Esophagus squamous epithelium (tissue), 5 donors: ENCODE measurements at places on chromosomes 11 and 22. TPM values are rescaled to one million over a fixed set of nuclear protein-coding genes. Genes with fewer than 3 reads are reported as not detected.
A peak's percentile ranks its signal among the peaks of the same experiment; 100 is the strongest.

C11orf97 gene
- not detected for total RNA-seq

DNA sequence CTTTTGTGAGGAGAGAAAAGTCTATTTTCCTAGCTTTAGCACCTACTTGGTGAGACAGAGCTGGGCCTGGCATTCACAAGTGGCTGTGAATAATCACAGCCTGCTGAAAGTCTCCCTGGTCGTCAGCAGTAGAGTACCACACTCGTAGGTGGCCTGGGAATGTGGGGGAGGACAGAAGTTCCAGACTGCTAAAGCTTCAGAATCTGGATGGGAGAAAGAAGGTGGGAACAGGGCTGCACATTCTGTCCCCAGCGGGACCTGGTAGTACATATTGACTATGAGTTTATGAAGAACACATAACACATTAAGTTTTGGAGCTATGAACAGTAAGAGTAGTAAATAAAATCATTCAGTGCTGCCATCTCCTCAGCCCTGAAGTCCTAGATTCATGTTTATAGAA is 19.0 kb upstream of the LIMK2 start:
- no peaks in the 10 kb centered on the region for H3K4me1 ChIP-seq
- DNase-seq, result no peak
- no peak overlapping the region for H3K4me3 ChIP-seq
- peaks cover 92% of the 10 kb centered on the region for H3K36me3 ChIP-seq
- no peaks in the 10 kb centered on the region for H3K27me3 ChIP-seq

GRCh38 chr11:73315293-73316020 is 7.4 kb downstream of the ARHGEF17 start:
- peak overlapping the region; percentile 27 for H3K27ac ChIP-seq
- peaks cover 71% of the 10 kb centered on the region for H3K4me1 ChIP-seq
- no peak overlapping the region for H3K4me3 ChIP-seq
- no peak for DNase-seq
- no peaks in the 10 kb centered on the region for H3K27me3 ChIP-seq

DNA sequence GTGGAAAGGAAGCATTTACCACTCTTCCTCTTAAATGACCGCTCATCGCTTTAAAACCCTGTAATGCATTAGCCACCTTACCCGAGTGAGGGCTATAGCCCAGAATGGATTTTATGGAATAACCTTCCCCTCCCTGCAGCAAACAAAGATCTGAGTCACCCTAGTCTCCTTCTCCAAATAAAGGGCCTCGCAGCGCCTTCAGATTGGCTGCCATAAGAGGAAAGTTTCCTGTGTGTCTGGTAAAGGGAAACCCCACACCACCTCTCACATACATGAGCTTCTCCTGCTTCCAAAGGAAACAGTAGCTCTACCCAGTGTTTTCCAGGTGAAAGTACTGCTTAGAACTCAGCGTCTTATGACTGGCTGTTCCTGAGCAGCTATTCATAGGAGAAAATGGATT is 47.8 kb downstream of the PPP2R1B start:
- peaks cover 31% of the 10 kb centered on the region for H3K36me3 ChIP-seq
- DNase-seq, result no peak
- no peak overlapping the region for H3K4me3 ChIP-seq
- H3K27ac ChIP-seq, result peak overlapping the region; percentile 46
